ENCODE measurements at places on chromosomes 5 and 9. TPM values are rescaled to one million over a fixed set of nuclear protein-coding genes. Genes with fewer than 3 reads are reported as not detected.
A peak's percentile ranks its signal among the peaks of the same experiment; 100 is the strongest.

DNA sequence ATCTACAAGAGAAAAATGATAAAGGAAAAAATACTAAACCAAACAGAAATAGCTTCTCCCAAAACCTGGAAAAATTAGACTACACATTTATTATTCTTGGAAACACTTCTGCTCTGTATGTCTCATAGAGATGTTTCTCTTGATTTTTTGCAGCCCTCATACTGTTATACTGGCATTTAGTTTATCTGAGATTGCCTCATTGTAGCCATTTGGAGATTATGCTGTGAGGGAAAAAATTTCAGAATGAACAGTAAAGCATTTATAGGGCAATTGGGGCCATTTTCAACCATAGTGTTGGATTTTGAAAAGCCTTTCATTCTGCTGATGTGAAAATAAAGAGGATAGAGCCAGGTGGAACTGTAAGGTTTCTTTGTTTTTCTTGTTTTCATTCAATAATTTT lies 441.8 kb upstream of the RIOK2 start:
- H3K36me3 ChIP-seq, result no peaks in the 10 kb centered on the region
- no peak for DNase-seq
- H3K27ac ChIP-seq, result no peak overlapping the region
- no peak overlapping the region for H3K4me3 ChIP-seq
- no peaks in the 10 kb centered on the region for H3K27me3 ChIP-seq

DNA sequence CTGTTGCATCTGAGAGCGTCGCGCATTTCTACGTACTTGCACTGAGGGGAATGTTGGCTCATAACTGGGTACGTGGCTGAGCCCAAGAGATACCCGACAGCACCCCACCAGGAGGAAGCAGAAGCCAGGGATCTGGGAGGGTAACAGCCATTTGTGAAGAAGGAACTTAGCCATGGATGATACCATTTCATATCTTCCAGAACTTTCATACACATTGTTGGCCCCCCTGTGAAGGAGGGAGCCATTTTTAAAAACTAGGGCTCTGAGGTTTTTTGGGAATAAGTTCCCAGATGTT lies 101.4 kb upstream of the SLC44A1 start:
- H3K27me3 ChIP-seq, result no peaks in the 10 kb centered on the region
- DNase-seq, result no peak
- no peaks in the 10 kb centered on the region for H3K36me3 ChIP-seq

DNA sequence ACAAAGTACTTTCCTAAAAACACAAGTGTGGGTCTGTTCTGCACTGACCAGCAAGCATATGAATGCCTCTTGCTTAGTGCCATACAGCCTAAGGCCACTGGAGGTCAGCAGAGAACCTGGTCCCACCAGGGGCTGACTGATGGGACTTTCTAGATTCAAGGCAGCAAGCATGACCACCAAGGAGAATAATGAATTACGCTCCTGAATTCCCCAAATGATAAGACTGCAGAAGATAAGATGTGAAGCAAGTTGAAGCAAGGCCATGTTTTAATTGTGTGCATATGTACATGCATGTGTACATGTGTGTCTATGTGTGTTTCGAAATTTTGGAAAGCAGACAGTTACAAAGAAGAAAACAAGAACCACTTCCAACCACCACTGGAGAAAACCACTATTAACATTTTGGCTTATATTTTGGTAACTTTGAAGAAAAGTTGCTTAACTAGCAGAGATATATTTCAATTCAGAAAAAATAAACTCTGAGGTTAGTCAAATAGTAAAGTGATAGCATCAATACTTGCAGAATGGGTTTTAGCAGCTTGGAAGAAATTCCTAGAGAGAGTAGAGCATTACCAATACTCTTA lies 70.5 kb downstream of the ERP44 start:
- no peak overlapping the region for H3K4me3 ChIP-seq
- H3K36me3 ChIP-seq, result no peaks in the 10 kb centered on the region
- no peaks in the 10 kb centered on the region for H3K27me3 ChIP-seq
- DNase-seq, result peak; percentile 72
- no peak overlapping the region for H3K27ac ChIP-seq

GRCh38 chr9:133509179-133510083 lies 15.3 kb downstream of the MYMK start:
- peak; percentile 67 for DNase-seq
- no peak overlapping the region for H3K4me3 ChIP-seq
- peaks cover 31% of the 10 kb centered on the region for H3K4me1 ChIP-seq
- no peaks in the 10 kb centered on the region for H3K27me3 ChIP-seq
- H3K27ac ChIP-seq, result peak overlapping the region; percentile 12
- H3K36me3 ChIP-seq, result no peaks in the 10 kb centered on the region

- H3K27ac ChIP-seq, result no peak overlapping the region
- H3K36me3 ChIP-seq, result no peaks in the 10 kb centered on the region
- no peaks in the 10 kb centered on the region for H3K4me1 ChIP-seq
- DNase-seq, result no peak
- no peaks in the 10 kb centered on the region for H3K27me3 ChIP-seq
Measured at GRCh38 chr9:86807367-86807976, 139.8 kb downstream of the GAS1 start.

FCN2 gene
- total RNA-seq, result not detected
